ENCODE measurements at places on chromosomes 13 and 19.

GRCh38 chr13:54574791-54575190 is 1546.2 kb downstream of the OLFM4 start:
- DNase-seq: no peak

- DNase-seq: peak; percentile 69
These were observed 671 bp upstream of the SLC46A3 start for GRCh38 chr13:28719227-28720055.

GRCh38 chr19:40191836-40192646 is 815 bp downstream of the MAP3K10 start:
- DNase-seq: no peak

DNA sequence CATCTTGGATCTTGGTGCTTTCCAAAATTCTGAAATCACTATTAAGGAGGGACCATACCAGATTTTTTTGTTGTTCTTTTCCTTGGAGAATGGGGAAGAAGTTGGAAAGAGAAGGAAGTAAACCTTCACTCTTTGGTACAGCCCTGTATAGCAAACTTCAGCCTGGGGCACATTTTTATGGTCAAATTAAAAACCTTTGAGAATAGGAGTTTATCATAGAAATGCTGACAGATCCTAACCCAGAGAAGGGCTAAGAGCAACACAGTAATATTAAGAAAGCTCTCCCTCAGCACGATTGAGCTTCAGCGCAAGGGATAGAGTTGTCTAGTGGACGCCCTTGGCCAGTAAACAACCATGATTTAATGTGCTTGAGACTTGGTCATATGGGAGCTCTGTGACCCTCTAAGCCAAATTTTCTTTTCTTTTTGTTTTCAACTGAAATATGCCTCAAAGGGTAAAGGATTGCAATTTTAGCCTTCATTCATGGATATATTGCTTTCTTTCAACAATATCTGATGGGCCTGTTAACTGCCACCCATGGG is 294.3 kb upstream of the MAB21L1 start:
- no peak for DNase-seq

DNA sequence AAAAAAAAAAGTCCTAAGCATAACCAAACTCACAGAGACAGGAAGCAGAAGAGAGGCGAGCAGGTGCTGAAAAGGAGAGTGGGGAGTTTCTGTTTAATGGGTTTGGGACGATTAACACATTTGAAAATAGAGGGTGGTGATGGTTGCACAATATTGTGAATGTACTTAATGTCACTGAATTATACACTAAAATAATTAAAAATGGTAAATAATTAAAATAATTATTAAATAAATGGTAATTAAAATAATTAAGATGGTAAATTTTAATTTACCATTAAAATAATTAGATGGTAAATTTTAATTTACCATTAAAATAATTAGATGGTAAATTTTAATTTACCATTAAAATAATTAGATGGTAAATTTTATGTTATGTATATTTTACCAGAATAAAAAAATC is 74.8 kb upstream of the XPO4 start:
- no peak for DNase-seq

GRCh38 chr19:29299416-29300380 is 86.7 kb upstream of the UQCRFS1 start:
- no peak for DNase-seq

DNA sequence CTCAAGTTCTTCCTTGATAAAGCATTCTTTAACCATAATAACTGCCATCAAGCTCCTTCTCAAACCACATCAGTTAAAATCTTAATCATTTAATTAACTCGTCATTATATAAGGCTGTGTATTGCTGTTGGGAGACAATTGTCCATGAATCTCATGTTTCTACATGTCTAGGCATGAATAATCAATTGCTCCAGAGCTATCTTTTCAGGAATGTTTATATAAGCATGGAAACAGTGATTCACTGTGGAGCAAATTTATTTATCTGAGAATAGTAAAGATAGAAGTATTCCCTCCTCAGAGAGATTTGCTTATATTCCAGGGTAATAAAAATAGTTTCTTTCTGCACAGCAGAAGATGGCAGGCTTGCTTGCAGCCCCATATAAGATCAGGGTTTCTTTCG is 71.1 kb downstream of the CBY2 start:
- peak; percentile 36 for DNase-seq

GRCh38 chr19:33273881-33274662 is 28.3 kb downstream of the CEBPA start:
- DNase-seq: peak; percentile 73

DNA sequence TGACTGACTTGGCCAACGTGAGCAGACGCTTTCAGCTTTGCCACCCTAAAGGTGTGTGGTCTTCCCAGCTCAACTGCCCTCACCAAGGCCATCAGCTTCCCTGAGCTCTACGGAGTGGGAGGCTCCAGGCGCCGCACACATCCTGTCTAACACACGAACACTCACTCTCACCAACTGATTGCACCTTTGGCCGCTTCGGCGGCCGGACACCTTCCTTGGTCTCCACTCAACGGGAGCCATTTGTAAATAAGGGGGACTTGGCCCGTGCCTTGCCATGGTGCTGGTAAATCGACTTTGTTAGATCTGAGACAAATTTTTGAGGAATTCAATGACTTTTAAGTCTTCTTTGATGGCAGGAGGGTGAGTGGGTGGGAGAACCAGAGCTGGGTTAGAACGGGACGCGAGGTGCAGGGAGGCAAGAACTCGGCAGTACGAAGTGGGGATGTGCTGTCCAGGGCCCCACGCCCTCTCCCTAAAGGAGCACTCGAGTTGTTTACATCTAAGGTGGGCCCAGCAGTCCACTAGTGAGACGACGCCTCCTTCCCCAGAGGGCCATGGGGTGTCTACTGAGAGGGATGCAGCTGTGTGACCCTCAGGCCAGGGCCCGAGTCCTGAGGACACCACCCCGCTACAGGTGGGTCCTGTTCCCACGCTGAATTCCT is 4.4 kb downstream of the C13orf46 start:
- DNase-seq: no peak

GRCh38 chr19:10776900-10777650 is 58.9 kb downstream of the TMED1 start:
- DNase-seq: no peak

Data from AG04449 (cell line).